Airway epithelial cell (primary cell): ENCODE measurements at places on chromosomes 11 and 22. TPM values are rescaled to one million over a fixed set of nuclear protein-coding genes. Genes with fewer than 3 reads are reported as not detected.

NEFH gene
- 3.6 and 3.7 TPM in 2 replicates for total RNA-seq

YPEL4 gene
- not detected in 2 replicates for total RNA-seq

OR52E5 gene
- not detected in 2 replicates for total RNA-seq

CTSF gene
- 3.2 and 4.6 TPM in 2 replicates for total RNA-seq

TENM4 gene
- total RNA-seq, result 4.2 and 19.3 TPM in 2 replicates

CLTCL1 gene
- total RNA-seq, result 5.8 and 7.9 TPM in 2 replicates

MAPK12 gene
- total RNA-seq, result 17.8 and 19.5 TPM in 2 replicates

OR5B17 gene
- total RNA-seq, result not detected in 2 replicates

MISFA gene
- total RNA-seq, result 0.42 and 0.85 TPM in 2 replicates

OR6M1 gene
- not detected in 2 replicates for total RNA-seq

TSPO gene
- 767 and 982 TPM in 2 replicates for total RNA-seq

NFAM1 gene
- total RNA-seq, result 0.07 TPM in 1 of 2 replicates, not detected in the other

CTSW gene
- not detected in 2 replicates for total RNA-seq

FXYD6 gene
- total RNA-seq, result 0.21 TPM in 1 of 2 replicates, not detected in the other

SULT4A1 gene
- total RNA-seq, result 0.09 and 0.21 TPM in 2 replicates

OR8D1 gene
- total RNA-seq, result not detected in 2 replicates

BRMS1 gene
- 75.5 and 85.1 TPM in 2 replicates for total RNA-seq

MS4A6A gene
- total RNA-seq, result not detected in 2 replicates

APOL5 gene
- total RNA-seq, result not detected in 2 replicates

FREY1 gene
- total RNA-seq, result 0.21 and 0.23 TPM in 2 replicates

WNT7B gene
- total RNA-seq, result 26.1 and 29.7 TPM in 2 replicates

MMP8 gene
- not detected in 2 replicates for total RNA-seq

SMIM35 gene
- not detected in 2 replicates for total RNA-seq

ADM gene
- 45.5 and 79.9 TPM in 2 replicates for total RNA-seq

CPT1B gene
- 1.1 and 1.5 TPM in 2 replicates for total RNA-seq

USP2 gene
- 1.1 and 1.9 TPM in 2 replicates for total RNA-seq

OR52I2 gene
- not detected in 2 replicates for total RNA-seq

MYEOV gene
- total RNA-seq, result 0.78 and 1.7 TPM in 2 replicates

MRGPRX3 gene
- total RNA-seq, result 0.21 TPM in 1 of 2 replicates, not detected in the other

TP53AIP1 gene
- 0.98 and 2.6 TPM in 2 replicates for total RNA-seq

PIWIL4 gene
- total RNA-seq, result 0.35 and 1.2 TPM in 2 replicates

PATE2 gene
- total RNA-seq, result not detected in 2 replicates

TMEM121B gene
- total RNA-seq, result 0.07 TPM in 1 of 2 replicates, not detected in the other

GAL3ST1 gene
- not detected in 2 replicates for total RNA-seq

CENATAC gene
- total RNA-seq, result 7.0 and 11.4 TPM in 2 replicates

PLAAT2 gene
- total RNA-seq, result 0.42 TPM in 1 of 2 replicates, not detected in the other

RAB6A gene
- 133 and 235 TPM in 2 replicates for total RNA-seq

TYMP gene
- 41.4 and 51.3 TPM in 2 replicates for total RNA-seq

NTM gene
- total RNA-seq, result 6.2 and 10.8 TPM in 2 replicates

C11orf65 gene
- total RNA-seq, result 1.4 and 2.1 TPM in 2 replicates

TSGA10IP gene
- total RNA-seq, result not detected in 2 replicates

GAB4 gene
- not detected in 2 replicates for total RNA-seq

CYP2D6 gene
- total RNA-seq, result 0.28 TPM in 1 of 2 replicates, not detected in the other

OR2AG1 gene
- total RNA-seq, result not detected in 2 replicates

MAJIN gene
- not detected in 2 replicates for total RNA-seq

TMEM151A gene
- 0.14 TPM in 1 of 2 replicates, not detected in the other for total RNA-seq
